ENCODE measurements at places on chromosomes 12 and 14.

DNA sequence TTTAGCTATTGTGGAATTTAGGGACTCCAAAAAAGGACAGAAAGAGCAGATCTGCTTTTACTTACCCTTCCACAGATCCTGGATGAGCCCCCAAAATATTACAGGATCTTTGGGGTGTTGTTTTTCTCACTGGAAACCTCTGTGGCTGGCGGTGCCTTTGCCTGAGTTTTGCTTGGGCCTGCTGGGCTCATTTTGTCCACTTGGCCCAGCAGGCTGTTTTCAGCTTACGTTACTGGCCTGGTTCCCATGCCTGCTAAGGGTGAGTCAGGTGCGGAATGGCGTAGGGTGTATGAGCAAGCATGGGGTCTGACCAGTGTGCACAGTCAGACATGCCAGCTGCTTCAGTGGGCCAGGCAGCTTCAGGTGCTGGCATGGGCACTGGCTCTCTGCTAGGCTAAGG, 45.8 kb downstream of the HSD17B6 start:
- DNase-seq = no peak

DNA sequence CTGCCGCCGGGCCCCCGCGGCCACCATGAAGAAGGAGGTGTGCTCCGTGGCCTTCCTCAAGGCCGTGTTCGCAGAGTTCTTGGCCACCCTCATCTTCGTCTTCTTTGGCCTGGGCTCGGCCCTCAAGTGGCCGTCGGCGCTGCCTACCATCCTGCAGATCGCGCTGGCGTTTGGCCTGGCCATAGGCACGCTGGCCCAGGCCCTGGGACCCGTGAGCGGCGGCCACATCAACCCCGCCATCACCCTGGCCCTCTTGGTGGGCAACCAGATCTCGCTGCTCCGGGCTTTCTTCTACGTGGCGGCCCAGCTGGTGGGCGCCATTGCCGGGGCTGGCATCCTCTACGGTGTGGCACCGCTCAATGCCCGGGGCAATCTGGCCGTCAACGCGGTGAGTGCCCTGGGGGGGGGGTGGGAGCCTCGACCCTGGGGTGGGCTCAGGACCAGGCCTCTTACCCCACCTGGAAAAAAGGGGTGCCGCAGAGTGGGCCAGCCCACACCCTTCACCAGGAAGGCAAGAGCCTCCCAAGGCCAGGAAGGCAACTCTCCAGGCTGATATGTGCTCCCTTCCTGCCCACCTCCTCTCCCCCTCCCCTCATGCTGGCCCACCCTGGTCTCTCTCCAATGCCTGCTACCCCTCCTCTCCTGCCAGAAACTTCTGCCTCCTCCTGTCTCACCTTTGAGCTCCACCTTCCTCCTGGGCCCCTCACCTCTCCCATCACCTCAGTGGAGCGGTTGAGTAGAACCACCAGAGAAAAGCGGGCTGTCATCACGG, 507 bp downstream of the AQP5 start:
- DNase-seq = no peak

DNA sequence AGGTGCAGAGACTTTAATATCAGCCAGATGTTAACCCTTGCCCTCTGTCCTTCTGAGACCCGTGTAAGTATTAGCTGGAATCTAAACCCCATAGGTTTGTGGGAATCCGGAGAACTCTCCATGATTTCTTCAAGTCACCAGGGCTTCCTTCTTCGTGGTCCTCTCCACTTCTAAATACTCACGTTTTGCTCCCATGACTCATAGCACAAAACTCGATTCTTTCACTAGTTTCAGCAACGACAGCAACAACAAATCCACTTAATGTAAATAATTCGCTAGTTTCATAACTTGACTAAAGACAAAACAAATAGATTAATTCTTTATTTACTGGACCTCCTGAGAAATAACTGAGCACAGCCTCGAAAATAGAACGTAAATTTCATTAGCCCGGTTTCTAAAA, 4.4 kb upstream of the CLEC2A start:
- no peak for DNase-seq

DNA sequence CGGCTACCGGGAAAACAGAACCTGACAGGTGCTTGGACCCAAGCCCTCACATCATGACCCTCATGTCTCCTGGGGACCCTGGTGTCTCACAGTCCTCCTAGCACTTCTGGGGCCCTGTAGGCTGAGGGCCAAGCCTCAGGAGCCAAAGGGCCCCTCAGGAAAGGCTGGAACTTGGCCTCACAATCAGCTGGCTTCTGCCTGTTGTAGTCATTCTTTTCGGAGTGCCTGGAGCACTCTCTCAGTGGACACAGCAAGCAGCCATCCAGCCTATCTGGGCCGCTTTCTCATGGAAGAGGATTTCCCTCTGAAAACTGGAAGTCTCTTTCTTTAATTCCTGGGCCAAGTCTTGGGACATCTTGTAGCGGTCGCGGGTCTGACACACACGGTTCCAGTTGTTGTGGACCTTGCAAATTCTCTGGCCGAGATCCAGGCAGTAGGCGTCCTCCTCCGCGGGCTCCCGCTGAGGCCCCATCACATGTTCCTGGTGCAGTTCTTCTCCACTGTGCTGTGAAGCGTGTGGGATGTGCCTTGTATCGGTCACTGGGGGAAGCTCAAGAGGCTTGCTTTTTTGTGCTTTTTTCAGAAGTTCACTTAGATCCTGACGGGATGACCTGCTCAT, 169.3 kb downstream of the EMP1 start:
- no peak for DNase-seq

DNA sequence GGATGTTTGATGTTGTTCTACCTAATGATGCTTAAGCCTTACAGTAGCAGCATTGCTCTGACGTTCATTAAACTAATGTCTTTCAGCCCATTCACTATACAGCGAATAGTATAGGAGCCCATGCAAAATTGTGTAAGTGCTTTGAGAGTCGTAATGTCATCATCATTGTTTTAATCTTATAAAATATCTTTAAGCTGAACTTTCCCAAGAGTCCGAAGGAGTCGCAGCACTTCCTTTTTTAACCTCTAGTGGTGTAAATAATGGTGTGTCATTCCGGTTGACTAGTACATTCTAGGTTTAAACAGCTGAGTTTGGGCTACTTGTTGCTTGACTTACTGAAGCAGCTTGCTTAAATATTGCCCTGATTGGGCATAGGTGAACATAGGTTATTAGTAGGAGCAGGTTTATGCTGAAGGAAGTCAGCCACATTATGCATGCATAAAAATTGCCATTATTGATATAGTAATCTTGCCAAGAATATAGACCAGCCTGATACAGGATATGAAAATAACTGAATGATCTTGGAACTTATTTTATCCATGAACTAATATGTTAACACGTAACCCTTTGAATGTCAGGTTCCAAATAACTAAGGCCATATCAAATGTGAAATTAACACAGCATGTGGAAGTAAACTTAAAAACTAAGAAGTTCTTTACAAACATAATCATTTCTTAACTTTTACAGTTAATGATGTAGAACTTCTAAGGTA, 2.6 kb downstream of the WNK1 start:
- DNase-seq = no peak

GRCh38 chr12:81644503-81644902, 114.6 kb downstream of the PPFIA2 start:
- DNase-seq = no peak

GRCh38 chr12:6213969-6214368, 13.8 kb downstream of the CD9 start:
- no peak for DNase-seq

GRCh38 chr14:77120771-77121743, 20.5 kb downstream of the ZDHHC22 start:
- no peak for DNase-seq

DNA sequence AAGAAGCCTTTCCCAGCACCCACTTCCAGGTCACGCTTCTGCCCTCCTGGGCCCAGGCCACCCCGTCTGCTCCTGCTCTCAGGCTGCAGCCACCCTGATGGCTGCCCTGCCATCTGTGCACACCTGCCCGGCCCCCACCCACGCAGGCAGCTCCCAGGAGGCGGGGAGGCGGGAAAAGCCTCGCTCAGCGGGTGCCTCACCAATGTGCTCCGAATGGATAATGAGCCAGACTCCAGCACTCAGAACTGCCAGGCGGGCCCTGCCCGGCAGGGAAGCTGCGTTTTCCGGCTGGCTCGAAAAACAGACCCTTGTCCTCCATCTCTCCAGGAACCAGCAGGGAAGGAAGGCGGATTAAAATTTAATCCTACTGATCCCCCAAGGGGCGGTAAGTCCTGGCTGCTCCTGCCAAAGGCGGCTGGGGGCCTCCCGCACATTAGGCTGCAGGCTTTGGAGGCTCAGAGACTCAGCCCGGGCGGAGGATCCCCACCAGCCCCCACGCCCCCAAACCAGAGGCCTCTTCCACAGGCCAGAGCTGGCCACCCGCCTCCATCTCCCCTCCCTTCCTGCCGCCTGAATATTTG, 104.0 kb downstream of the NCOR2 start:
- DNase-seq = no peak

GRCh38 chr12:51813931-51814310, 34.6 kb downstream of the FIGNL2 start:
- no peak for DNase-seq

DNA sequence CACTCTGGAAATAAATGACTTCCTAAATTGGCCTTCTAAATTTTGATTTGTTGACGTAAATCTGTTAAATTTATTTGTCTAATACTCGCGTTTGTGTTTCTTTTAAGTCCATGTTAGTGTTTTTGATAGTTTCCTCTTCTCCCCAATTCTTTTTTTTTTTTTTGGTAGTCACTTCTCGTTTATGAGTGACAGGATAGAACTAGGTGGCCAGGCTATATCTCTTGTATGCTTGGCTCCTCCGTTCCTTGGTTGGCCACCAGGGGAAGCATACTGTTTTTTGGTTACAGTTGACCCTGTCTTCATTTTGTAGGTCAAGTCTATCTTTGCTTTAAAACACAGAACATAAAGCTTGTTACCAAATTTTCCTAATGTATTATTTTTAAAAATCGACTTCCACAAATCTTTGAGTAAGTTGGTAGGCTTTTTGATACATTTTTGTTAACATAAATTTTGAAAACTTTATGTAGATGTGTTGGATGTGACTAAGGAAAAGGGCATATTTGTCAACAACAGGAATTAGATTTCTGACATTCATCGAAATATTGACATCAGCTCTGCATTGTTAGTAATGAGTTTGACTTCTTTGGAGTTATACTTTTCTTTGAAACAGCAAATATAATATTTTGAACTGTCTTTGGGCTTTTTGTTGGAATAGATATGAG, 2.2 kb downstream of the RCOR1 start:
- peak; percentile 66 for DNase-seq
